Stimulated activated CD4-positive, alpha-beta T cell treated with anti-CD3 and anti-CD28 coated beads, Interleukin-15, amount 100 ng/mL, for 24 hours (primary cell): ENCODE measurements at places on chromosomes 7 and 10.

- no peak for DNase-seq
These were observed 17.9 kb downstream of the SMNDC1 start for GRCh38 chr10:110286841-110287240.

- no peak for DNase-seq
These were observed 1.2 kb downstream of the TRDMT1 start for GRCh38 chr10:17200001-17200911.

GRCh38 chr7:12747687-12748306 lies 60.4 kb downstream of the ARL4A start:
- DNase-seq, result no peak

DNA sequence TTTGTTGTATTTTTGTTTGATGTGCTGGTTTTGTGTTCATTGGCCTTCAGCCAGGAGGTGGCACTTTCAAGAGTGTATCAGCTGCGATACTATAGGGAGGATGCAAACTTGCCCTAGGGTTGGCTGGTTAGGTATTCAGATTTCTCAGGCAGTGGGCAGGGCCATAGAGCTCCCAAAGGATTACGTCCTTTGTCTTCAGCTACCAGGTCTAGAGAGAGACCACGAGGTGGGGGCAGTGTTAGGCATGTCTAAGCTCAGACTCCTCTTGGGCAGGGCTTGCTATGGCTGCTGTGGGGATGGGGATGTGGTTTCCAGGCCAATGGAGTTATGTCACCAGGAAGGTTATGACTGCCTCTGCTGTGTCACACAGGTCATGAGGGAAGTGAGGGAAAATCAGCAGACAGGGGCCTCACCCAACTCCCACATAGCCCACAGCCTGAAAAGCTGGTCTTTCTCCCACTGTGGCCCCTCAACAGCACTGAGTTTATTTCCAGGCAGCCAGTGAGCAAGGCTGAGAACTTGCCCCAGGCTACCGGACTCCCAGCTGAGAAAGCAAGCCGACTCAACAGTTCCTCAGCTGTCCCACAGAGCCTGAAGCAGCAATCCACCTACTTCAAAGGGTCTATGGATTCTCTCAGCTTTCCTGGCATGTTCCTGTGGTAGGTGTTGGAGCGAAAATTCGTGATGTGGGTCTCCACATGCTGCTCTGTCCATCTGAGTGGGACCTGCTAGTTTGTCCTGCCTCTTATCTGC lies 227.4 kb upstream of the COBL start:
- DNase-seq, result no peak

DNA sequence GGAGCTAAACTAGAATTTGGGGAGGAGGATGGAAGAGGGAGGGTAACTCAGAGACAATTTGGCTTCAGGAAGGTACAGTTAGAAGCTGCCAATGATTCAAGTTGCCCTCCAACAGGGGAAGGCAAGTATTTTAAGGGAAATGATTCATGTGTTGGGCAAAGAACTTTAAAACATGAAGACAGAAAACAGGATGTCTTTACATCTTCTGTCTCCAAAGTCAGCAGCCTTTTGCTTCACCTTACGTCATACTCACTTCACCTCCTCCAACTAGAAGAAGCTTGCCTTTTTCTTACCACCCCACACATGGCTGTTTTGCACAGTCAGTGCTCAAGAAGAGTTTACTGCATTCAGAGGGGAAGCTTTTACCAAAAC lies 36.1 kb downstream of the PPP1R3C start:
- DNase-seq, result no peak

GRCh38 chr10:55740110-55740509 lies 620.9 kb downstream of the ZWINT start:
- DNase-seq, result no peak

- DNase-seq, result no peak
These were observed 55.0 kb downstream of the LRRC17 start for GRCh38 chr7:102967798-102968197.

DNA sequence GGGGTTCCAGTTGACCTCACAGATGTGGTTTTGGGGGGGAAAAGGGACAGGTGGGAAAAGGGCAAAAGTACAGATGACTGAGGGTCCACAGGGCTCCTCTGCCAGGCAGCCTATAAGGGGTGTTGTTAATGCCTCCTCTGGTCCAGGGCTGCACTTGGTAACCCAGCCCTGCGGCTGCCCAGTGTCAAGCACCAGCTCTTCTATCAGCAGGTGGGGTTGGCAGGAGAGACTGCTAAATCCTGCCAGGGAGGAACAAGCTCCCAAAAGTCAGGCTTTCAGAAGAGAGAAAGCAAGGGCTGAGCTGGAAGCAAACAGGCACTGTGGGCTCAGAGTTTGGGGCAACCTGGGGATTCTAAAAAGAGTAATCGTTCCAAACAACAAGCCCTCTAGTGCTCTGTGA lies 39.1 kb downstream of the LRRC20 start:
- DNase-seq, result no peak

GRCh38 chr7:78176171-78176570 lies 377.6 kb downstream of the PHTF2 start:
- no peak for DNase-seq

DNA sequence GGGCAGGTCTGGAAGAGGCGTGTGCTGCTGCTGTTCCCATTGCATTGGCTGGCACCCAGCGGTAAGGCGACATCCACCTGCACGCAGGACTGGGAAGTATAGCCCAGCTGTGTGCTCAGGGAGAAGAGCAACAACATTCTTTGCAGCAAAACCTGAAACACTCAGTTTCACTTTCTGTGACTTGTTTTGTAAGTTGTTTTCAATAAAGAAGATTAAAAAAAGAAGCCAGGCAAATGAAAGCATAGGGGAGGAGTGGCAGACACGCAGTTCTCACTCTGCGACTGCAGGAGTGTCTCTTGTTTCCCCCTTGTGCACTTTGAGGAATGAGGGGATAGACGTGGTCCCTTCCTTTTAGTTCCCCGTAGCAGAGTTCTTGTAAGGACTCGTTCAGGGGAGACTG lies 5.8 kb downstream of the FBH1 start:
- DNase-seq, result no peak

GRCh38 chr10:117720931-117721835 lies 178.6 kb downstream of the EMX2 start:
- no peak for DNase-seq

DNA sequence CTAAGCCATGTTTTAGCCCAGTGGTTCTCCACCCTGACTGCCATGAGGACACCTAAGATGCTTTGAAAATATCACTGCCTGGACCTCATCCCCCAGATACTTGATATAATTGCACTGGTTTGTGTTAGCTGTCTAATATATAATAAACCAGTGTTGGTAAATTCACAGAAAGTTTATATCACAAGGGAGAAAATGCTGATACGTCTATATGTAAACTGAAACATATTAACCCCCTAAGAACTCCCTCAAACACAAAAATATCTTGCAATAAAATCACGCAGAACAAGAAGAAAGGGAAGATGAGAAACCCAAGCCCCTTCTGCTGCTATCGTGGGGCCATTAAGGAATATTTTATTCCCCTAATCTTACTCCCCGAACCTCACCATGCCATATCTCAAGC lies 8.2 kb downstream of the IMMP2L start:
- DNase-seq, result no peak

GRCh38 chr7:152144557-152145245 lies 119.2 kb downstream of the GALNT11 start:
- DNase-seq, result peak; percentile 21

DNA sequence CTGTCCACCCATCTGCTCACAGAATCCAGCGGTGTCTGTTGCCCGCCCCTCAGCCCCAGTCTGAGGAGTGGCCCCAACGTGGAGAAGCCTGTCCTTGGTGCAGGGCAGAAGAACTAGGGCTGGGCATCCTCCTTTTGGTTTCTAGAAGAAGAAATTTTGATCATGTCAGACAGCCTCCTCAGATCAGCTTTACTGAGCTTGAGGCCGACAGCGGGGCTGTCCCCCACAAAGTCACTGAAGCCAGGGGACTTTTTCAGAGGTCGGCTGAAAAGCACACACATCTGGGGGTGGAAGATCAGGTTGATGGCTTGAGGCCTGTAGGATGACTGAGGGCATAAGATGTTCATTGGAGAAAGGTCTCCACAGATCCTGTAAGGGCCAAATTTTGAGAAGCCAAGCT lies 767.9 kb downstream of the GRID1 start:
- DNase-seq, result no peak

- no peak for DNase-seq
These were observed 60.5 kb downstream of the KIAA1217 start for GRCh38 chr10:24269476-24269875.

DNA sequence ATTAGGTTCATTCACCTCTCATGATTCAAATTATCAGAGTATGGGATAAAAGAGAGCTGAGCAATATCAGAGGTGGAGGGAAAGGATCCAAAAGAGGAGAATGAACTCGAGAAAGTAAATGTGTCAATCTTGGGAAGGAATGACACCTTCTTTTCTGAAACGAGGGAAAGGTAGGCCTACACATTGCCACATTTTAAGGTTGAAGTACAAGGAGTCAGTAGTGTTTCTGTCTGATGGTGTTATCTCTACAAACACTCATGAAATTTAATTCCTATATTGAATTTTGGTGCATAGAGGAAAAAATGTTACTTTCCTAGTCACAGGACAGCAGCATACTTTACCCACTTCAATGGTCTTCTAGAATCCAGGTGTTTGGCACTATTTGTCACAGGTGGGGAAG lies 90.2 kb downstream of the DNAJB9 start:
- no peak for DNase-seq

GRCh38 chr10:13649844-13650520 lies 63.2 kb downstream of the PRPF18 start:
- DNase-seq, result no peak

- DNase-seq, result no peak
These were observed 108.0 kb upstream of the PPP2R2D start for GRCh38 chr10:131792809-131793208.

GRCh38 chr10:23345861-23346260 lies 1.3 kb upstream of the C10orf67 start:
- DNase-seq, result no peak

- DNase-seq, result no peak
These were observed 115.6 kb upstream of the KMT2E start for GRCh38 chr7:104898434-104898833.

- no peak for DNase-seq
These were observed 60.0 kb downstream of the CREB5 start for GRCh38 chr7:28472332-28472731.

DNA sequence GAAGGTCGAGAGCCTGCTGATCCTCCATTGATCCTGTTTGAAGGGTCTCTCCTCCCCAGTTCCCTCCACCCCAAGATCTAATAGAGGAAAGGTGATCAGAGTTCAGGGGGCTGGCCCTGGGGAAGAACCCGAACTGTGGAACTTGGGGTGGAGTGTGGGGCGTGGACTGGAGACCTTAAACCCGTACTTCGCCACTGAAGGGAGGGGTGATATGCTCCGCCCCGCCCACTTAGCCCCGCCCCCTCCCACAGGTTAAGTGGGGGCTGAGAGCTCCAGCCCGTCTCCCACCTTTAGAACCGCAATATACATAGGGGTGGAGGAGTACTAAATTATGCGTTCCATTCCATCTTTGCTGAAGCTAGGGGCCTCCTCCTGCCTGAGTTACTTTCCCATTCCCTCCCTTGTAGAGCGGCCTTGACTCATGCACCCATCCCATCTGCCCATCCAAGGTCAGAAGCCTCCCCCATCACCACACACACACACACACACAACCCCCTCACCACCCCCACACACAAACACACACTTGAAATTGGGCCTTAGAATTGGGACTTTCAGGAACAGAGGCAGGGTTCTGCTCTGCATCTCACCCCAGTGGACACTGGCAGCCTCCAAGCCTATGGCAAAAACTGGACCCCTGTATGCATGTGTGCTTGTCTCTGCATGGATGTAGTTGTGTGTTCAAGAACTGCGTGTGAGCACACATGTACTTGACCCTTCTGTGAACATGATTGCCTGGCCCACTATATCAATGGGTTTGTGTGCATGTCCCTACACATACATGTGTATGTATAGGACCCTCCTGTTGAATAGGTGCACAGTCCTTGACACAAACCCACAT lies 991 bp downstream of the SEMA4G start:
- DNase-seq, result peak; percentile 26

GRCh38 chr10:132663666-132664365 lies 122.1 kb downstream of the NKX6-2 start:
- DNase-seq, result no peak

GRCh38 chr7:3649678-3650440 lies 348.8 kb downstream of the SDK1 start:
- DNase-seq, result no peak

GRCh38 chr7:87715545-87715944 lies 87.3 kb downstream of the RUNDC3B start:
- DNase-seq, result no peak

GRCh38 chr7:158603773-158604755 lies 16.4 kb upstream of the PTPRN2 start:
- DNase-seq, result no peak
